ENCODE measurements at places on chromosomes 6 and 20.
A peak's percentile ranks its signal among the peaks of the same experiment; 100 is the strongest.

- DNase-seq = no peak
Observed at GRCh38 chr20:4350096-4350495, 334.7 kb upstream of the RNF24 start.

DNA sequence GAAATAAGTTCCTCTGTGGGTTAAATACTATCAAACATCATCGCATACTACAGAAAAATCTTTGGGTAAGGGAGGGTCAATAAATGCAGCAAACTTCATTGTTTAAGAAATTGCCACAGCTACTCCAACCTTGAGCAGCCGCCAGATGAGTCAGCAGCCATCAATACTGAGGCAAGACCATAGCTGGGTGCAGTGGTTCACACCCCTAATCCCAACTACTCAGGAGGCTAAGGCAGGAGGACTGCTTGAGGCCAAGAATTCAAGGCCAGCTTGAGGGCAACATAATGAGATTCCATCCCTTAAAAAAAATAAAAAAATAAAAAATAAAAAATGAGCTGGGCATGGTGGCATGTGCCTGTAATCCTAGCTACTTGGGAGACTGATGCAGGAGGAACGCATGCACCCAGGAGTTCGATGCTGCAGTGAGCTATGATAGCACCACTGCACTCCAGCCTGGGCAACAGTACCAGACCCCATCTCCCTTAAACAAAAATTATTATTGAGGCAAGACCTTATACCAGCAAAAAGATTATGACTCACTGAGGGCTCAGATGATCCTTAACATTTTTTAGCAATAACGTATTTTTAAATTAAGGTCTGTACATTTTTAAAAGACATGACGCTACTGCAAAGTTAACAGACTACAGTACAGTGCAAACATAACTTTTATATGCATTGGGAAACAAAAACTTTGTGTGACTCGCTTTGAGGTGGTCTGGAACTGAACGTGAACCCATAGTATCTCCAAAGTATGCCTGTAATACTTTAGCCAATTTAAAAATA, 8.8 kb downstream of the SRPK1 start:
- DNase-seq = no peak

DNA sequence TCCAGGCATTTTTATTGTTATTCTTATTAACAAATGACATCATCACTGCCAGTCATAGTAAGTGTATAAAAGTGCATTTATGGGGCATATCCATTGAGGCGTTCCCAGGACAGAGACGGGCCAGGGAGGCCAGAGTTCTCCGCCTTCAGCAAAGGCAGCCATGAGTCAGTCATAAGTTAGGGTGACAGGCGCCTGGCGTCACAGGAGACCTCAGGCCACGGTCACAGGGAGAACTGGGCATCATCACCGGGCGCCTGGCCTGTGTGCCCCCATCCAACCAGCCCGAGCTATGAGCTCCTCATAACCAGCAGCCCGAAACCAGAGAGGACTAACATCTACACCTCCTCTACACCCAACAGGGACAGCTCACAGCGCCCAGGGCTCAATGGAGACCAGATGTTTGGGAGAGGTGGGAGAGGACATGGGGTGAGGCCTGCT, 259.2 kb downstream of the DLL1 start:
- DNase-seq = no peak

DNA sequence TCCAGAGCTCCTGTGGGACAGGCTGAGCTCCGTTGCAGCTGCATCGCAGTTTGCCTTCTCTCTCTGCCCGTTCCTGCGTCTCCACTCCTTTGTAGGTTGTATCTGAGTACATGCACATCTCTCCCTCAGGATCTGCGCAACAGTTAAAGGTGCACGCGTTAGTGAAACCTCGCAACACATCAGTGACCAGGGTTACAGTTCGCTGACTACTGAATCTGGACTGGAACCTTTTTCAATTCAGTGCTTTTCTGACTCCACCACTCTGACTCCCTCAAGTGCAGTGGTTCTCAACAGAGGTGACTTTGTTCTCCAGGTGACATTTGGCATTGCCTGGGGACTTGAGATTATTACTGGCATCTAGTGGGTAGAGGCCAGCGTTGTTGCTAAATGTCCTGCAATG, 44.0 kb downstream of the UST start:
- DNase-seq = no peak

DNA sequence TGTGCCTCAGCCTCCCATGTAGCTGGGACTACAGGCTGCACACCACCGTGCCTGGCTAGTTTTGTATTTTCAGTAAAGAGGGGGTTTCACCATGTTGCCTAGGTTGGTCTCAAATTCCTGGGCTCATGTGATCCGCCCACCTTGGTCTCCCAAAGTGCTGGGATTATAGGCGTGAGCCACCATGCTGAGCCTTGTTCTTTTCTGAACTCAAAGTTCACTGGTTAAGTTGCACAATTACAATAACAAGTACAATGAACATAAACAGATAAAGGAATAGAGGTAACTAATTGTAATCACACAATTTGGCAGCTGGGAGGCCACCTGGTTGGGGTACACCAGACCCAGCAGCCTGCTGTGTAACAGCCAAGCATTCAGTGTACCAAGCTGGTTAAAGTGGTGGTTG, 6.7 kb downstream of the NUDT3 start:
- no peak for DNase-seq

DNA sequence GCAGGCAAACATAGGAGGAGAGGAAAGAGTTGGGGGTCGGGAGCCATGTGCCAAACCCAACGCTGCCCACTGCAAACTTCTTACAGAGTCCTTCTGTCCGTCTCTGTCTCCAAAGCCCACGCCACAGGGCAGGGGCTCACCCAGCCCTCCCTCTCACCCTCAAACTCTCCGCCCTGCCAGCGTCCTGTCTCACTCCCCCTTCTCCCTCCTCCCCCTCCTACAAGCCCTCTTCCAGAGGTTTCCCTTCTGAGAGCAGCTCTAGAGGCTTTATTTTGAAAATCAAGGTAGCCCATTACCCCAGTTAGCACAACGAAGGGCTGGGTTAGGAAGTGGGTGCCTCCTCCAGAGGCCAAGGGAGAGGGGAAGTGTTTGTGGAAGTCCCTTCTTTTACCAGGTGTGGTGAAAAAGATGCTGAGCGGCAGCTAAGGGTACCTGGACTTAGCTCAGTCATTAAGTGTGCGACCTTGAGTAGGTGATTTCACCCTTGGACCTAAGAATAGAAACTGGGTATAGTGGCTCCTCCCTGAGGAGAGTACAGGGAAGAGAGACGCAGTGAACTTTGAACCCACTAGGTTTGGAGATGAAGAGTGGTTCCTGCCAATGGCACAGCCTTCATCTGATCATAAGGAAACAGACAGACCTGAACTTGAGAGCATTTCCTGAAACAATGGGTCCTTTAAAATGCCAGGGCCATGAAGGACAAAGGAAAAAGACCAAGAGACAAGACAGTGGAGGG, 123.8 kb downstream of the BANF2 start:
- DNase-seq = no peak

GRCh38 chr6:144307880-144308279, 22.7 kb downstream of the UTRN start:
- no peak for DNase-seq

- DNase-seq = no peak
Observed at GRCh38 chr20:47136782-47137181, 219.7 kb downstream of the ZMYND8 start.

GRCh38 chr20:19098806-19099578, 113.5 kb upstream of the SLC24A3 start:
- DNase-seq = no peak

- no peak for DNase-seq
Observed at GRCh38 chr6:56004426-56004825, 129.0 kb upstream of the BMP5 start.

DNA sequence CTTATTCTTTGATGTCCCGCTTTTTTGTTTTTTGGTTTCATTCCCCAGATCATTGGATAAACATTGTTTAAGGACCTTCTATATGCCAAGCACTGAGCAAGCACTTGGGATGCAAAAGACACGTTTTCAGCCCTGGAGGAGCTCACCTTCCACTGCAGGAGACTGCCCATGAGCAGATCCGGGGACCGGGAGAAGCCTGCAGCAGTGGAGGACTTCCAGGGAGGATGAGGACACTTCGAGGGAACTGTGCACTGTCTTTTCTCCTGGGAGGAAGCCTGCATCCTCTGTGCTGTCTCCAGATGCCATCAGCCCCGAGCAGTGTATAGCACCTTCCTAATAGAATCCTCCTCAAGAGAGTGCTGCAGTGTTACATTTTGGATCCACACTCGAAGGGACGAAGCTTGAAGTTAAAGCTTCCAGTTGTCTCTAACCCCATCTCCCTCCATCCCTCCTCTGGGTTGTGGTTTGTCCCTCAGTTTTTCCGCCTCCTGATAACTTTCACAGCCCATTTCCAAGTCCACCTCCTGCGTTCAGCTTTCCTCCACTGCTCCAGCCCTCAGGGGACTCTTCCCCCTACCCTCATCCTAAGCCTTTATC, 5.8 kb upstream of the KCNG1 start:
- DNase-seq = no peak

GRCh38 chr20:45091366-45091765, 9.6 kb downstream of the KCNS1 start:
- no peak for DNase-seq

DNA sequence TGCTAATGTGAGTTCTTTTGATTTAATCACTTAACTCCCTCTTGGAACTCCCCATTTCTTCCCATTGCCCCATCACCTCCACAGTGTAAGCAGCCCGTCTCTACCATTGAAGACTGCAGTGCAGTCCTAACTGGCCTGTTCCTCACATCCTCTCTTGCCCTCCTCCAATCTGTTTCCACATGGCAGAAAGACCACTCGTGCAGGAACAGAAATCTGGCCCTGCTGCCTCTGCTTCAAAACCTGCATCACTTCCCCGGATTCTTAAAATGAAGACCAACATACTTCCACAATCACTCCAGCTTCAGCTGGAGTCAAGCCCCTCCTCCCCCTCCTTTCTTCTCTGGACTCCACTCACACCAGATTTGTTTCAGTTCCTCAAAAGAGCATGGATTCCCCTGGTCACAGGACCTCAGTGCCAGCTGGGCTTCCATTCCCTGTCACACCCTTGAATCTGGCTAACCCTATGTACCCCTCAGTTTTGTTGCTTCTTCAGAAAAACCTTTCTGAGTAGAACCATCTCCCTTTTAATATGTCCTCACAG, 802.3 kb downstream of the MAFB start:
- no peak for DNase-seq

GRCh38 chr20:297925-298775, 780 bp downstream of the ZCCHC3 start:
- DNase-seq = peak; percentile 22

DNA sequence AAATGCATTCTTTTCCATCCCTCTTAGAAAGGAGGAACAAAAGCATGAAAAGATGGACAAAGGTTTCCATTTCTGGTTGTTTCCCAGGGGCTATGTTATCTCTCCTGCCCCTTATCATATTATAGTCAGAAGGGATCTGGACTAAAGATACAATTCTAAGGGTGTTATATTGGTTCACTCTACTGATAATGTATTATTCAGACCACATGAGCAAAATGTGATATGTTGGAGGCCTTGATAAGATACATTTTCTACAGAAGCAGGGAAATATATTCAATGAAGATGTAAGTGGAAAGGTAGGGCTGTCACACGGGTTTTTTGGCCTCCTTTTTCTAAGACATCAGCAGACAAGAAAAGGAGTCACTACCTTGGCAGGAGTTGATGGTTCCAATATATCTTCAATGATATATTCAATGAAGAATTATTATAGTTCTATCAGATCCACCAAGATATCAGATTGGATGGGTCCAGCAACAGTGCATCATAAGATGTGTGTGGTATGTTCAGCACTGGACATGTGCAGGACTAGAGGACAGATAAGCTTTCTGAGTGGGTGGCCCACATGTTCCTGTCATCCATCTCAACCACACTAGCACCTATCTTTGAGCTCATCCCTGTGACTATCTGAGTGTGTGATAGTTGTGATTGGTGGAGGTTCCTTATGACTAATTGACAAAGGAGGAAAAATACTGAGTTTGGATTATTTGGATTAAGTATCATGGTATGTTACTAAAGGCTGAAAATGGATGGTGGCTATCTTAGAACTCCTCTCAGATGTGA, 5.7 kb upstream of the ZKSCAN3 start:
- DNase-seq = no peak

DNA sequence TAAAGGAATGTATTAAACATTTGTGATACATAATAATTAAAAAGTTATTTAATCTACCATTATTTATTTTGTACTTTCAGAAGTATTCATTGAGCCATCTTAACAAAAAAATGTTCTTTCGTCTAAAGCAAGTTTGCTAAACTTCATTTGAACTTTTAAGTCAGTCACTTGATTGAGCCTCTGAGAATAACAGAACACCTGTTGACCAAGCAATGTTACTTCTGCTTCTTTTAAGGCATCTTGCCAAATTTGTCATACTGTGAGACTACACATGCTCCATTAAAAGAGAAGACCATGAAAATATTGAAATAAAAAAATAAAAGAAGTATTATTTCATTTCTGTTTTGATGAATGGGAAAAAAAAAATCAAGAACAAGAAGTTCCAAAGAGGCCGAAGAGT, 141.8 kb upstream of the BMP5 start:
- DNase-seq = no peak

DNA sequence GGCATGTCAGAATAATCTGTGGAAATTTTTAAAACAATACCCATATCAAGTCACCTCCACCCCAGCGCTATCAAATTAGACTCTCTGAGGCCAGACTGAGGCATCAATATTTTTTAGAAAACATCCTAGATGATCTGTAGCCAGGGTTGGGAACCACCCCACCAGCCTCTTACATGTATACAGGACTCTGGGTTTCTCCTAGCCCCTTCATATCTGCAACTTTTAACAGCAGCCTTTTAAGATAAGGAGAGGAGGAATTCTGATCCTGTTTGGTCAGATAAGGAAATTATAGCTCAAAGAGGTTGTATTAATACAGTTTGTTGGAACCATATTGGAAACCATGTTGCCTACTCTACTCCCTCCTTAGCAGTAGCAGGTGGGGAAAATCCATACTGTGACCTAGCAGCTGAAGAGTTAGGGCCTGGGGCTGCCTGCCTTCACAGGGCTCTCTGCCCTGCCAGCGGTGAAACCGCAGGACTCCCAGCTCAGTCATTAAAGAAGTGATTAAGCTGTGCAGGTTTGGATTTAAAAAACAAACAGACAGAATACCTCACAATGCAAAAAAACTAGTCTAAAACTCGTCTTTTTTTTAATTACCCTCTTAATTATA, 30.0 kb downstream of the BRPF3 start:
- DNase-seq = no peak

All from activated CD8-positive, alpha-beta memory T cell treated with anti-CD3 and anti-CD28 coated beads for 48 hours (primary cell).